Upper lobe of right lung (tissue), 1 donor: ENCODE measurements at places on chromosomes 7 and 10. TPM values are rescaled to one million over a fixed set of nuclear protein-coding genes. Genes with fewer than 3 reads are reported as not detected.
A peak's percentile ranks its signal among the peaks of the same experiment; 100 is the strongest.

DNA sequence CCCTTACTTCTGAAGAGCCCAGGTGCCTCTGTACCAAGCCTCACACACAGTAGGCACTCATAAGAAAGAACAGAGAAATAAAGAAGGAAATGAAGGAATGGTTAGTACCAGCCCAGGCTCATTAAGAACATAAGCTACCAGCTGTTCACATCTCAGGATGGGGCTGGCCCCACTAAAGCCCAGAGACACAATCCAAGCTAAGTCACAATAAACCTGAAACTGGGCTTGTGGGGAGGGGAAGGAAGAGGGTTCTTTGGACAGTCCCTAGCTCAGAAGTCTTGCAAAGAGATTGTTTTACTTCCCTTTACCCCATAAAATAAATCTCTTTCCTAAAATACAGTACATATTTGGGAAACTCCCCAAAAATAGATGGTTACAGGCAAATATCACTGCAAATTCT is 24.3 kb downstream of the FBXW4 start:
- DNase-seq: no peak

Gene NKX1-2
- not detected for total RNA-seq

DNA sequence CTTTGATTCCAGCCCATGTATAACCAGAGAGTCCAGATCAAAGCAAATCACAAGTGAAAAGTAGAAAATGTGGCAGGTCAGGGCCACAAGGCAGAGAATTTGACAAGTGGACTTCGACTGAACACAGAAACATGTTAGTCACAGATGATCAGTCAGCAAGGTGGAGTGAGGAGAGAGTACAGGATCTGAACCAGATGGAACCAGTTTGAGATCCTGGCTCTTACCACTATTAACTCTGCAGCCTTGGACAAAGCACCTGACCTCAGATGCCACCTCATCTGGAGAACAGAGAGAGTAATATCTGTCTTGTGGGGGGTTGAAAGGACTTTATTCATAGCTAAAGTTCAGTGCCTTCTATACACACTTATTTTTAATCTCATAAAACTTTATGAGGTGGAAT is 4.4 kb downstream of the MRLN start:
- no peak for DNase-seq

DNA sequence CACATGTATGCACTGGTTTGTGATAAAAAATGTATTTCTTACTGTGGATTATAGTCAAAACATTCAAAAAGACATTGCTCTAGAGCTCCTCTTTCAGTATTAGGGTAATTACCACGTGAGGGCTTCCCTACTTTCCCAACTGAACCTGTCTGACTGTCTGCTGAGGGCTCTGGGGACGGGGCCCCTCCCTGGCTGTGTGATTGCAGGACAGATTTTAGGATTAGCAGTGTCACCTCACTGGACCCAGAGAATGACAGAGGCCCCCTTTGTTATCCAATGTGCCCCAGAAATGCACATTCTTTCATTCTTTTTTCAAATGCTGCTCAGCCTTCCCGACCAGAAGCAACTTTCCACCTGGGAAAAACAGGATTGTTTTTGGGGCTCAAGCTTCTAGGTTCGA is 43.6 kb upstream of the MXI1 start:
- DNase-seq: no peak

GRCh38 chr7:143279186-143280098 is 5.3 kb upstream of the TMEM139 start:
- DNase-seq: no peak

Gene ANKRD7
- not detected for total RNA-seq

Gene GIMAP4
- 83.3 TPM for total RNA-seq

DNA sequence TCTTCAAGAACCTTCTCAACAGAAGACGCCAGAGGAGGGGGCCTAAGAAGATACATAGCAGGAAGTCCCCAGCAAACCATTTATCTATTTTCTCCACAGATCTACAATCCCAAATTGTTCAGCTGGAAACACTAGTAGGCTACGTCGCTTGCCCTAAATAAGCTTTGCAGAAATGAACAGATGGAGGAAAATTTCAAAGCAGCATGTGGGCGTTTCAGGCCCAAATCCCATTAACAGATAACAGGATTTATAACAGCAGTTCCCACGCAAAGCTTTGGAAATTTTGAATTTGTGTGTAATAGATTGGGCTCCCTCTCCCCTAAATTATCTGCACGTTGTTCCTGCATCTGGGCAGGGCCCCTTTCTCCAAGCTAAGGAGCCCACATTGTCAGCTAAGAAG is 60.6 kb upstream of the FRMD4A start:
- no peak for DNase-seq

DNA sequence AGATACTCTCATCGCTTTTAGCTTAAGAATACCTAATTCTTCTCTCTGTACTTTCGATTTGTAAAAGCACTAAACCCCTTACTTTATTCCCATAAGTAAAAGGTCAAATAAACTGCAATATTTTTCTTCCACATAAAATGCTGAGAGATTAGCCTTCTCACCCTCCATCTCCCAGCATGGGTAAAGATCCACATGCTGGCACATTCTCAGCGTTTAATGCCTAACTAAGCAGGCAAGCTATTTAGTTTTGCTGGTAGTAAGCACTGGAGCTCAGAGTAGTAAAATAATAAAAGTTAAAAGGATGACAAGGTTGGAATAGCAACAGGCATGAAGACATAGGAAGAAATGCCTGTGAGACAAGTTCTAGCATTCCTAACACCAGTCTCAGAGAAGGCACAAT is 65.9 kb upstream of the NEBL start:
- no peak for DNase-seq

Gene FAM221A
- 9.0 TPM for total RNA-seq

Gene CDHR1
- 0.35 TPM for total RNA-seq

GRCh38 chr7:101557421-101557820 is 71.7 kb downstream of the MYL10 start:
- DNase-seq: peak; percentile 45

DNA sequence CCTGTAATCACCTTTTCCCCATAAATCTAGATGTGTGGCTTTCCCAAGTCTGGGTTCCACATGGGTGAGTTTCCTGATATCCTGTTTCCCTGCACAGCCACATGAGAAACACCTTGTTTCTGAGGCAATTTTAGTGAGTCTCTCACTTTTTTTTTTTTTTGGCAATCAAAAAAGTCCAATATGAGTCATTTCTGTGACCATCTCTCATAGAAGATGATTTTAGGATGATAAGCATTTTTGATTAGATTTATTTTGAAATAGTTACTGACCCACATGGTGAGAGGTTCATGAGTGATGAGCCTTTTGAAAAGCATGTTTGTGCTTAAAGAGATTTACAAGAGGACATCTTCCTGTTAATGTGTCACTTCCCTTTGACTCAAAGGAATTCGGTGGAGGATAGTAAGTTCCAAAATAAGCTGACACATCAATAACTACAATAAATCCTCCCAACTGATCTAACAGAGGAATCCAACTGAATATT is 464.0 kb downstream of the INHBA start:
- DNase-seq: no peak

- DNase-seq: no peak
These were observed 56.8 kb upstream of the FAM171A1 start for GRCh38 chr10:15427843-15428414.

- DNase-seq: no peak
These were observed 84.6 kb downstream of the VPS50 start for GRCh38 chr7:93316730-93317129.

Gene PHKG1
- total RNA-seq: 0.72 TPM

DNA sequence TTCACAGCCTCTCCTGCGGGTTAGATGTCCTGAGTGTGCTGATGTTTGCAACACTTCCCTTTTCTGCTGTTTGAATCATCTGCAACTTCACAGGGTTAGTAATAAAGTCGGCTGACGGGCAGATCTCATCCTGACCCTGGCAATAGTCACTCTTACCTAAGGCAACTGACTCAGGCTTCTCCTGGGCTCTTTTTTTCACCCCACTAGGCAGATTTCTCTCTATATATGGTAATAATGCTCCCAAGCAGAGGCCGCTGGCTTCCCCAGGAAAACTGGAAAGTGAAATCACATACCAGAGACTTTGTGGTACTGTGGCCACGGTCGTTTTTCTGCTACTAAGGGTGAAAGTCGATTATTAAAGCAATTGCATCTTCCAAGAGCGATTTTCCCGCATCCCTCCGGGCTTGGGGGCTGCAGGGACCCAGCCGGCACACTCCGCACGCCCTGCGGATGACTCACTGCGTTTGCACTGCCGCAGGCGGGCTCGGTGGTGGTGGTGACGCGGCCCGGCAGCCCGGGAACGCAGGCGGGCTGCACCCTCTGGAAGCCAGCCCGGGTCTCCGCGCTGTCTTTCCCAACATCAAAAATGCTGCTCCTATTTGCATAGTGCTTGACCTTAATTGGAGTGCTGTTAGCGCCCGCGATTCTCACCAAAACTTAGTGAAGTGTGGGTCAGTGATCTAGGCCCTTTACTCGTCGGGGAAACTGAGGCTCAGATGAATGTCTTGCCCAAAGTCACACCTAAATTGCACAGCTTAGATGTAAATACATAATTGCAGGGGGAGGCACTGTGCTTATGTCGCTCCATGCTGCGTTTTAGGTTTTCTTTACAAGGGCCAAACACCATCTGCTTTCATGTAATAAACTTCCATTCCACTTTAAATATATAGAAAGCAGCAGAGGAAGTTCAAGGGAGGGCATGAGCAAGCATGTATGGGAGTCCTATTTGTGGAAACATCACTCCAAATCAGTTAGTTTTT is 47.6 kb upstream of the ITGB1 start:
- peak; percentile 92 for DNase-seq

DNA sequence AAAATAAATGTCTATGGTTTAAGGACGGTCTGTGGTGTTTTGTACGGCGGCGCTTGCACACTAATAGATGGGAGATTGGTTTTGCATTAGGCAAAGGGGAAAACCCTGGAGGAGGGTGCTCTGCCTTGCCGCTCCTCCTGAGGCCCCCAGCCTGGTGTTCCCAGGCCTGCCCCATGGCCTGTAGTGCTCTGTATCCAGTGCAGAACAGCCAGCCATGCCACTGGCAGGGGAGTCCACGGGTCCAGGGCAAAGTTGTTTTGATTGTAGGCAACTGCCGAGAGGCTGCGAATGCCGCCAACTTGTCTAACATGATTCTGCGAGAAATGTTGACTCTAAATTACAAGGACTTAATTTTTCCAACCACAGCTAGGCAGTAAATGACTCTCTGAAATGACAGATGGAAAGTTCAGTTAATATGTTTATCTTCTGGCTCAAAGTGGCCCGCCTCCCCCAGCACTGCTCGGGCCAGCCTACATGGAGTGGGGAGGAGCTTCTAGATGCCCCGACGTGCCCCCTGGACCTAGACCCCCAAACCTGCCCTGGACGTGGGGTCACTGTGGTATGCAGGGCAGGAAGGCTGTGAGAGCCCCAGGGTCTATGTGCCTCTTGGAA is 104.6 kb upstream of the GDF10 start:
- DNase-seq: no peak

Gene COL13A1
- total RNA-seq: 13.5 TPM

- no peak for DNase-seq
These were observed 156.8 kb upstream of the MAGI2 start for GRCh38 chr7:79610313-79610712.

- DNase-seq: no peak
These were observed 1.2 kb downstream of the BRAF start for GRCh38 chr7:140923358-140924006.

DNA sequence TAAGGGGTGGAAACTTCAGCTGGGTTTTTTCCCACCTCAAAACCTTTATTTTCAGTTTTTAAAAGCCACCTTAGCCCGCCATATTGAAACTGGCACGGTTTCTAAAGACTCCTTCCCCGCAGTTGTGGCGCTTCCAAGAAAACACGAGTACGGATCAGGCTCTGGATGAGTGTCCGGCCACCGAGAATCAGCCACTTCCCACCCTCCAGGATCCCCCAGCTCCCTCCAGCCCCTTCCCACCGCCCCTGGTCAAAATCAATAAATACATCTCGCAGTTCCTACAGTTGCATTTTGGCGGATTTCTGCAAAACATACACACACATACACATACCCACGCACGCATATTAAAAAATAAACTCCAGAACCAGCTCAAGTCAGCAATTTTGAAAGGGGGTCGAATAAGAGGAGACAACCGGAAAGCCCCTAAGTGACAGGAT is 1.1 kb downstream of the SFMBT2 start:
- DNase-seq: no peak

Gene LRMDA
- 20.0 TPM for total RNA-seq

DNA sequence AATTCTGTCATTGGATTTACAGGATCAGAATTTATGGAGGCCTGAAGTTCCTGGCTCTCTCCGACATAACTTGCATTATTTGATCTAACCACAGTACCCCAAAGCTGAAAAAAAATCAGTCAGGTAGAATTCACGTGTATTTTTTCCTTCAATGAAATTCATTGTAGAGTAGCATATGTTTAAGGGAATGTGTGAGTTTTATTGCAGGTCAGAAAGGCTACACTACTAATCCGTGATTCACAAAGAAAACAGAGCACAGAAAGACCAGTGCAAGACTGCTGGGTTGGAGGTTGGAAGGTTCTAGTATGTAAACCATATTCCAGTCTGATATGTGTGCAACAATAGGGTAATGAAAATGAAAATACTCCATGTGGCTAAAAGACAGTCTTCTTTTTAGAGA is 247.0 kb upstream of the FERD3L start:
- DNase-seq: no peak

Gene CALCR
- total RNA-seq: not detected

DNA sequence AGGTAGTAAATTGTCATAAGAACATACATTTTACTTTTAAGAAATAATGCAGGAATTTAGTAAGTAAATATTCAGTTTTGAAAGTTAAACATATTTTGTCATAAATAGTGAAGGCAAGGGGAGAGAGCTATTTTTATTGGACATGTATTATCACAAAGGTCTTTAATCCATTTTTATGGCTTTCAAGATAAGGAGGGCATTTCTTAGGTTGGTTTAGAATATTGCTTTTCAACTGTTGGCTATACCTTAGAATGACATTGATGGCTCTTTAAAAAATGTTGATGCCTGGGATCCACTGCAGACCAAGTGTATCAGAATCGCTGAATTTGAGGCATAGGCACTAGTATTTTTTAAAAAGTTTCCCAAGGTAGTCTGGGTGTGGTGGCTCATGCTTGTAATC is 34.0 kb downstream of the ADAM22 start:
- no peak for DNase-seq

DNA sequence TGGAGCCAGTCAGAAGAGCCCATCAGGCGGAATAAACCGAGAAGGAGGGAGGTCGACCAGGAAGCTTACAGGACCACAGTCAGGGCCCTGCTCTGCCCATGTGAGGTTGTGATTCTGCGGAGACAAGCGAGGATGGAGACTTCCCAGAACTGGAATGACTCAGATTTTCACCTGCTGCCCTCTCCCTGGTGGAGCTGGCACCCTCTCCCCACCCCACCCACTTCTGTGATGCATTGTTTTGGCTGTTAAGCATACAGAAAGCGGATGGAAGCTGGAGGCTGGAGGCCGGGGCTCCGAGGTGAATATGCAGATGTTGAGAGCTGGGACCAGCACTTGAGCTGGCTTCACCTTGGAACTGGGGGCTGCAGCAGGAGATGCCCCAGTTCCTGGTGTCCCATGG is 57.4 kb downstream of the NPTX2 start:
- DNase-seq: no peak

DNA sequence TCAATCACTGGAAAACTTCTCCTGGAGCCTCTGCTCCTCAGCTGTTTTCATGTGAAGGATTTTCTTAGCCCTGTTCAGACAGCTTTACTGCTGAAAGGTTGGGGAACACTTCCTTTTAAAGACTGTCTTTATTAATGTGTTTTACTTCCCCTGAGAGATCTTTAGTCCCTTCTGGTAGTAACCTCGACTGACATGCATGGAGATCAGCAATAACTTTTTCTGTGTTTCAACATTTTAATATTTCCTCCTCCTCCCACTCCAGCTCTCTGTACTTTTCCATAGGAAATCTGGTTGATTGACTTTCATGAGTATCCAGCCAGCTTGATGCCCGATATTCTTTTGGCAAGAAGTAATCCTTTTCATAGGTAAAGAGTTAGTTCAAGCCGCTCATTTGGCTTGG is 62.7 kb upstream of the STRIP2 start:
- no peak for DNase-seq
